Stimulated activated CD4-positive, alpha-beta T cell treated with anti-CD3 and anti-CD28 coated beads, TNF-alpha, amount 100 ng/mL, for 1 hour (primary cell): ENCODE measurements at places on chromosomes 3 and 15.

- DNase-seq, result no peak
Observed at GRCh38 chr3:73350996-73351395, 273.7 kb downstream of the PDZRN3 start.

DNA sequence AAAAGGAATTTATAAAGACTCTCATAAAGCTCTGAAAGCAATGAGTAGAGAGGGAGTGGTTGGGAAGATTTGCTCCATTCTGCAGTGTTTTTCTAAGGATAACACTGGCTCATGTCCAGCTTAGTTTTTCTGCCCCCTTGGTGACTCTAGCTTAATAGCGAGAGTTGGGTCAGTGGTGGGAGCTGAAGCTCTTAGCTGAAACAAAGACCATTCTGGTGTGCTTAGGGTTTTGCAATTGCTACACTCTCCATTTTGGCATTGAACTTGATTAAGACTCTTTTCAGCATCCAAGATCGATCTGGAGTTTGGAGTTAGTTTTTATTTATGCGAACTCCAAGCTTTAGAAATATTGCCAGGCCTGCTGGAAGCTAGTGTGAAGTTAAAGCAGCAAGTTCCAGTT lies 98.0 kb downstream of the ATG7 start:
- DNase-seq, result no peak

GRCh38 chr3:81465510-81466200 lies 295.8 kb downstream of the GBE1 start:
- DNase-seq, result no peak

GRCh38 chr3:141544697-141545096 lies 57.9 kb downstream of the RASA2 start:
- no peak for DNase-seq

- DNase-seq, result no peak
Observed at GRCh38 chr3:148246291-148246923, 451.3 kb upstream of the AGTR1 start.

DNA sequence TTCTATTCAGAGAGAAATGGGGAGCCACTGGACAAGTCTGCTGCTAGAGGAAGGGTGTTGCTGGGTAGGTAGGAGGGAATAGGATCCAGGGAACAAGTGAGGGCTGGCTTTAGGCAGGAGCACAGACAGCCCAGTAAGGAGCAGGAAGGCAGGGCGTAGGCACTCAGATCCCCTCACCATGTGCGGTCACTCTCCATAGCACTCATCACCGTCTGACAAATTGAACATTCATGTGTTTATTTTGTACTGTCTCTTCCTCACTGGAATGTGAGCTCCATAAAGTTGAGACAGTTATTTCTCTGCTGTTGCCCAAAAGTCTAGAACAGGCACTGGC lies 24.2 kb upstream of the LRRC34 start:
- DNase-seq, result no peak

DNA sequence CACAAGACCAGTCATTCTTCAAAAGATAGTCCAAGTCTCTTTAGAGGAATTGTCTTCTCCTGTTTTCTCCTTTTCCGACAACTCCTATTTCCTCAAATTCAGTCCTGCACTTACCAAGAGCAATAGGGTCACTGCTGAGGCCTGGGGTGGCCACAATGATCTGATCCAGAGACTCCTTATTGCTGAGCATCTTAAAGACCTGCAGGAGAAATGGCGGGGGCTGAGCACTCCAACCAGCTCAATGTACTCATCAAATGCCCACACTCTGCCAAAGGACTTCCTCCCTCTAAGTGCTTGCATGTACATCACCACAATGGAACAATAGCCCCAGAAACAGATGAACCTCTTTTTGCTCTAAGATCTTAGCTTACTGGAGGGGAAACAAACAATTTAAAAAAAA lies 9.6 kb downstream of the UBL7 start:
- no peak for DNase-seq

- DNase-seq, result no peak
Observed at GRCh38 chr3:18122264-18122663, 302.9 kb downstream of the SATB1 start.

GRCh38 chr15:60128000-60128376 lies 123.9 kb downstream of the FOXB1 start:
- no peak for DNase-seq

- DNase-seq, result no peak
Observed at GRCh38 chr3:61645148-61645547, 83.8 kb downstream of the PTPRG start.
